NCI-H2081 (cell line): ENCODE measurements at places on chromosomes 13 and 19.

DNA sequence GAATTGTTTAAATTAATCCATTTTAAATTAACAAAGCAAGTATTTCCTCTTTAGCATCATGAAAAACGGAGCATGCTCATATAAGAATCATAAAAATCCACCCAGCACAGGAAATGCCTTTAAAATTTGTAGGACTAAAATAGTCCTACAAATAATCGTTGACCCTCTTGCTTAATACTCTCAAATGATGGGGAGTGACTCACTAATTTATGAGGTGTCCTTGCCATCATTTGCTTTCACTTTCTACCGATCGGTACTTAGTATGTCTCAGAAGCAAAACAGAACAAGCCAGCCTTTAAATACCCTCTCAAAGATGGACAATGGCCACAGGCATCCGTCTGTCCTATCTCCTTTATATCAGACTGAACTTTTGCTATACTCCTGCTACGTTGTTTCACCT, 97.2 kb downstream of the SUCLA2 start:
- no peak for DNase-seq

DNA sequence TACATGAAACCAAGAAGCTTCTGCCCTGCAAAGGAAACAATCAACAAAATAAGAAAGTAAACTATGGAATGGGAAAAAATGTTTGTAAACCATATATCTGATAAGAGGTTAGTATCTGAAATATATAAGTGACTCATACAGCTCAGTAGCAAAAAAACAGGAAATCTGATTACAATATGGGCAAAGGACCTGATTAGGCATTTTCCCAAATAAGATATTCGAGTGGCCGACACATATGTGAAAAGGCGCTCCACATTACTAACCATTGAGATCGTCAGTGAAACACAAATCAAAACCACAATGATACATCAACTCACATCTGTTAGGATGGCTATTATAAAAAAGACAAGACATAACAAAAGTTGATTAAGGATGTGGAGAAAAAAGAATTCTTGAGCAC, 2818.6 kb upstream of the PCDH20 start:
- no peak for DNase-seq

- no peak for DNase-seq
Observed at GRCh38 chr13:44555207-44555606, 20.9 kb downstream of the TSC22D1 start.

- no peak for DNase-seq
Observed at GRCh38 chr13:46313432-46314257, 73.4 kb downstream of the RUBCNL start.
